Fibroblast of skin of right quadriceps (primary cell): ENCODE measurements at places on chromosomes 11 and 22.

DNA sequence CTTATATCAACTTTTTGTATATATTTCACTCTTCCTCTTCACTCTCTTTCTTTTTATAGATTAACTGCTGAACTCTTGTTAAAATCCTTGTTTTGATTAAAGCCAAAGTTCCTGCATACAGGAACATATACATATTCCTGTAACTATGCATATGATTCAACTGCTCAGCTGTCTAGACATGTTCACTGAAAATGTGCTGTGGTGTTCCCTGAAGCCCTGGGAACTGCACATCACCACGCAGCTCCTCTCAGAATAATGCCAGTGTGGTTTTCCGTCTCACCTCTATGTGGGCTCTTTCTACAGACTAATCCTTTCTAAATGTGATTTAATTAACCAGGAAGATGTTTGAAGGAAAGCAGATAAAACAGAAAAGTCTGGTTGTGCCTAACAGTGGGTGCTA is 25.6 kb upstream of the MMP12 start:
- no peak for DNase-seq

DNA sequence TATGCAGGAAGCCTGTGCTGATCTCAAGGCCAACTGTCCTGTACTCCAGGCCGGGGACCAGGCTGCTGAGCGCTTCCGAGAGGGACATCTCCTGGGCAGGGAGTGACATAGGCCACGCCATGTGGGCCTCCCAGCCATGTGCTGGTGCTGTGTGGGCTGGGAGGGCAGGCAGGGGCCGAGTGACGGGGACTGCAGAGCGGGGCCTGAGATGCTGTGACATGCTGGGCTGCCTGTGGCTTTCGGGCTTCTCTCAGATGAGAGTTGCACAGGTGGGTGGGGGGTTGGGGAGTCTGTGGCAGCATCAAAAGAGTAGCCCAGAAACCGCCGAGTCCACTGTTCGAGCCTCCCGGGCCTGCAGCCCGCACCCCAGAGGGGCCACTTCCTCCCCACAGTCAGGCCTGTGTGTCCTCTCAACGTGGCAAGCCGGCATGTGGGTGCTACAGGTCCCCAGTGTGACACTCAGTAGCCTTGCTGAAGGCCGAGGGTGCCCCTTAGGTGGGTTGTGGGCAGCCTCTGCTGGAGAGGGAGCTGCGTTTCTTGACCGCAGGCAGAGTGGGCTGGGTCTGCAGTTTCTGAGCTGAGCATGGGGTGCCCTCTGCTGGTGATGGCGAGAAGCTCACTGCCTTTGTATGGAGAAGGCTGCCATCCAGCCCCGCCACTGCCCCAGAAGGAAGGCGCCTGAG is 101.2 kb downstream of the BCR start:
- DNase-seq: peak; percentile 63

GRCh38 chr11:119468511-119468910 is 45.5 kb upstream of the THY1 start:
- DNase-seq: no peak

DNA sequence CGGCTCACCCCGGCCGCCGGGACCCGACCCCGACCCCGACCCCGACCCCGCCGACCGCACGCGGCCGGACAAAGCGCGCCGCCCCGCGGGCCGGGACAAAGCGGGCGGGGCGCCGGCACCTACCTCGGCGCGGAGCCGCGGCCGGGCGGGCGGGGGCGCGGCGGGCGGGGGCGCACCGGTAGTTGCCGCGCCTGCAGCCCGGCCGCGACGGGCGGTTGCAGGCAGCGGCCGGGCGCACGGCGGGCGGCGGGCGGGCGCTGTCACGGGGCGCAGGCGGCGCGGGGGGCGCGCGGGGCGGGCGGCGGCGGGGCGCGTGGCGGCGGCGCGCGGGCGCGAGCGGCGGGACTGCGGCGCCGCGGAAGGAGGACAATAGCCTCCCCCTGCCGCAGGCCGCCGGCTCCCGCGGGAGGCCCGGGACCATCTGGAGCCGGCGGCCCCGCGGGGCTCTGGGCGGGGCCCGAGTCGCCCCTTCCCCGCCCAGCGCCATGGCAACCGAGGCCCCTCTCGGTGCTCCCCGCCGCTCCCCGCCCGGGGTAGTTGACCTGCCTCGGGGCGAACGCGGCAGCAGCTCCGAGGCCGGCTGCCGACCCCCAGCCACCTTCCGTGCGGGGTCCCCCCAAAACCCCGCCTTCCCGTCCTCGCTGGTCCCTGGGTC is 851 bp downstream of the SPTBN2 start:
- no peak for DNase-seq

- no peak for DNase-seq
These were observed 16.1 kb upstream of the MYRF start for GRCh38 chr11:61736310-61736709.

- DNase-seq: no peak
These were observed 117.9 kb downstream of the KCNQ1OT1 start for GRCh38 chr11:2581931-2582350.
